ENCODE measurements at places on chromosomes 3 and 15.

- DNase-seq, result no peak
These were observed 28.0 kb downstream of the LRRC28 start for GRCh38 chr15:99279290-99279689.

- DNase-seq, result no peak
These were observed 4.9 kb upstream of the TBC1D5 start for GRCh38 chr3:17747174-17747889.

DNA sequence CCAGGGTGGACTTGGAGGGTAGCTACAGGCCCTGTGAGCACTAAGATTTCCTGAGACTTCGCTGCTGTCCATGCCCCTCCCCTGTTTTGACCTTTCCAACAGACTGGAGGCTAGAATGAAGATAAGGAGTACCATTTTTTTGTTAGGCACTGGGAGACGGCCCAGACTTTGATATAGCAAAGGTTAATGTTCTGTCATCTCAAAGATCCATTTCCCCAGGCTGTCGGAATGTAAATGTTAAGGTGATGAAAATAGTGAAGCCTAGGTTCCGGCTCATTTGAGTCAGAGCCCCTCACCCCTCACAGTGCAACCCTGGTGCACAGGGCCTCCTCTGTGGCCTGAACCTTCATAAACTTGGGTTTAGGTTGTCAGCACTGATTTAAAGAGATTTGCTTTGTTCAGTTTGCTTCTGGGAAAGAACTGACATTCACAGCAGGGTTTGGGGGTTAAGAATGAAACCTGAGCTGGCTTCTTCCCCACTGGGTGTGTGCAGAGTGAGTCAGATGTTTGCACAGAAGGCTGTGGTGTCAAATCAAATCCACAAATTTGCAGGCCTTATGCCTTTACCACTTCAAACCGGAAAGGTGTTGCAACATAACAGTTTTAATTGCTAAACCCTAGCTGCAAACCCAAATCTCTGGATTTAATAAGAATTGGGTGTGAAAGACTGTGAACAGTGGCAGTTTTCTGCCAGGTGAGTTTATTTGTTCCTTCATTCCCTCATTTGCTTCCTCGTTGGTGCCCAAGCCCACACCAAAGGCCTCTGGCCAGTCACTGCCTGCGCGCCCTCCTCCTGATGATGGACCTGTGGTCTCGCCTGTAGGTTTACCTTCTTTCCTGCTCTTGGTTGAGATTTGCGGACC, 20.6 kb upstream of the KCTD6 start:
- peak; percentile 50 for DNase-seq

DNA sequence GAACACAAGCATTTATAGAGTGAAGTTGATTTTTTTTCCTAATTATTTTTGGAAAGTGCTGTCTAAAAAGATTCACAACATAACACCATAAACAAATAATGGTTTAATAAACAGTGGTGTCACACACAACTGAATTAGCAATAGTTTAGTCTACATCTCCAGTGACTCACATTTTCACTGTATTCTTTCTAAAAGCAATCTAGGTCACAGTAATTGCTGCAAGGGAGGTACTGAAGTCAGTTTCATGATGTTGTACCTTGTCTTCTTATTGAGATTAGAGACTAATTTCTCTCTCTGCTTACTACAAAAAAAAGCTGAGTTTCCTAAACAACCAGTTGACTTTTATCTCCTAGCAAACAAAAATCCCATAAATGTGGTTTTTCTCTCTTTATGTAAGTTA, 29.6 kb downstream of the PLSCR4 start:
- DNase-seq, result no peak

GRCh38 chr3:123169492-123169929, 32.2 kb upstream of the SEC22A start:
- no peak for DNase-seq

DNA sequence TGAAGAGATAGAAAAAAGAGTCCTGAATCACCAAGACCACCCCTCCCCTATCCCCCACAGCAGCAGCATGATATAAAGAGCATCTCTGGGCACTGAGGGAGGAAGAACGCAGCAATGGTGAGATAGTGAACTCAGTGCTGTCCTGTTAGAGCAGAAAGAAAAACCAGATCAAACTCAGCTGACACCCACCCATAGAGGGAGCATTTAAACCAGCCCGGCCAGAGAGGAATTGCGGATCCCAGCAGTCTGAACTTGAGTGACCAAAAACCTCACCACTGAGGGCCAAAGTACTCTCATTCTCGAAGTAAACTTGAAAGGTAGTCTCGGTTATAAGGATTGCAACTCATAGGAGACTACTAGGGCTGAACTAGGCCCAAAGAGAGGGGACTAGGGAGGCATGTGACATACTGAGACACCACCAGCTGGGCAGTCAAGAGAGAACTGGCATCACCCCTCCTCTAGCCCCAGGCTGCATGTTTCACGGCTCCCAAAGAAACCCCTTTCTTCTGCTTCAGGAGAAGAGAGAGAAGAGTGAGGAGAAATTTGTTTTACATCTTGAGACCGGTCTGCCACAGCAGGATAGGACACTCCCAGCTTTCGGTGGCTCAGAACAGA, 39.2 kb upstream of the TGFBR2 start:
- no peak for DNase-seq

DNA sequence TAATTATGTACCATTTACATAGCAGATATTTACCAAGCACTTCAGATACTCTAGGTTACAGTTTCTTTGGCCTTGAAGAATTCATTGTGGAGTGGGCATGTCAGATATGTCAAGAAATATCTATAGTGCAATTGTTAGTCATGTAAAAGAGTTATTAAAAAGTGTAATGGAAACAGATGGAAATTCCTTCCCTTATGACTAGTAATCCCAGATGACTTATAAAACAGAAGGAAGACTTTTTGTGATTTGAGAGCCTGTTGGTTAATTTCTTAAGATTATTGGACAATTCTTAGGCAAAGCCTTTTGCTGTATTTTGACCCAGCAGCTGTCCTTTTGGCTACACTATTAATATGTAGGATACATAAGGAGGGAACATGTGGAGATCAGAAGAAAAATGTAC, 708.9 kb upstream of the NECTIN3 start:
- DNase-seq, result no peak

DNA sequence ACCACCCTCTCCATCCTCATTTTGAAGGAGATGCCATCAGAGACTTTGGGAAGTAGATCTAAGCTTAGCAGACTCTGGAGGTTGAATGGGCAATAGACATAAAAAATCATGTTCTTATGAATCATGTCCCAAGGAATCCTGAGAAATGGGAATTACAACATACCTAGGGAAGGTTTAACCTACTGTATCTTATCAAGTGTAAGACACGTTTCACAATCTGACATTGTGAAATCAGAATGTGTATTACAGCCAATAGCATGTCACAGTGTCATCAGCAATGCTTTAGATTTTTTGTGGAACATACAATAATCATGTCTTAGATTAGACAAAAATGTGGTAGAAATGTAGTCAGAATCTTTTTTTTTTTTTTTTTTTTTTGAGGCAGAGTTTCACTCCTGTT, 332.4 kb upstream of the TLE3 start:
- no peak for DNase-seq

DNA sequence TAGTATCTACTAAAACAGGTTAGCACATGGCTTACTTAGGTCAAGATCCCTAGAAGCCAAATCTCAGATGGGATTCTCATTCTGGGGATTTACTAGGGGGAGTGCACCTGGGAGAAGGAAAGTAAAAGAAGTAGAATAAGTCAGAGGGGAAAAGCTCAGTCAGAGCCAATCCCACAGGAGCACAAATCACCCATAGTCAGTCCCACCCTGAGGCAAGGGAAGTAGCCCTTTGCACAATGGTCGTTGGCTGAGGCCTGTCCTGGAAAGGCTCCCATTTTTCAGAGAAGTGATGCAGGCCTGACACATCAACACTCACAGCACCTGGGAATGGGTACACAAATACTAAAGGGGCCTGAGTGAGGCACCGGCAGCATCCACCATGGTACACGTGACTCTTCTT, 39.8 kb downstream of the SST start:
- no peak for DNase-seq

DNA sequence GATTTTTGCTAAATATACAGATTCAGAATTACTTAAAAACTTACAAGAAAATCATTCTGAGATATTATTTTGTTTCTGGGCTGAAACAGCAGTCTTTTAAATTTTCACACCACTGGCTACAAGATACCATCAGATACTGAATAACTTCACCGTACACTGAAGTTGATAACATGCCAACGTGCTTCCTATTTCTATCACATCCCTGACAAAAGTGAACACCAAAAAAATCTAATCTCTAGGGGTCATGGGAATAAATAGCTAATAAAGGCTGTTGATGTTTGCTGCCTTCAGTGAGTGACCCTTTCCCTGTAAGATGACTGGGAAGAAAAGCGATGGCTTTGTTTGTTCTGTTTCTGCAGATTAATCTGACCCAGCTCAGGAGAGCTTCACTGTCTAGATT, 120.5 kb downstream of the DUT start:
- DNase-seq, result no peak

DNA sequence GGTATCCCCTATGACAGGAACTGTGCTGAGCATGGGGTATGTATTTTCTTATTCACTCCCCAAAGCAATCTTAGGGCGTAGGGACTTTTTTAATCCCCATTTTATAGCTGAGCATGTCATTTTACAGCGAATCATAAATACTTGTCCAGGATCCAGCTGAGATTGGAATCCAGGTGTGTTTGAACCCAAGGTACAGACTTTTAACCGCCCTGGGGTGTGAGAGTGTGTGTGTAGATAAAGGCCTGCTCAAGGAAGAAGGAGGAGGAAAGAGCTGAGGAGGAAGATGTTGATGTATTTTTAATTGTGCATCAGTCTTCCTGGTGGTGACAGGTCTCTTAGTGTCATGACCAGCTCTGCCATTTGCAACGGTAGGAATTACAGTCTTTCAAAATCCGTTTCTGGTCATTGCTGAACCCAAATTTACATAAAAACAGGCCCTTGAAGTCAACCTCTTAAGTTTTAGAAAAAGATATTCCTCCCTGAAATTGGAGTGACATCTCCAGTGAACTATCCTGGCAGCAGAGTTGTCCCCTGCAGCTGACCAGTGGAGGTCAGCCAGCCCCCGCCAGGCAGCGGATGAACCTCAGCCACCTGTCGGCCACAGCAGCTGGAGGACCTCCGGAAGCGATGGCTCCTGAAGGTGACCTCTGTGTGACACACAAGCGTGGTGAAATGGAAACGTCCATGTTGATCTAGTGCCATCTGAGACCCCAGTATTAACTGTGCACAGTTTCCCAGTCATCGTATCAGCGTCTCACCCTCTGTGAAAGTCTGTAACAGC, 92.8 kb upstream of the MITF start:
- no peak for DNase-seq

GRCh38 chr15:39359771-39360170, 221.1 kb upstream of the THBS1 start:
- DNase-seq, result no peak

DNA sequence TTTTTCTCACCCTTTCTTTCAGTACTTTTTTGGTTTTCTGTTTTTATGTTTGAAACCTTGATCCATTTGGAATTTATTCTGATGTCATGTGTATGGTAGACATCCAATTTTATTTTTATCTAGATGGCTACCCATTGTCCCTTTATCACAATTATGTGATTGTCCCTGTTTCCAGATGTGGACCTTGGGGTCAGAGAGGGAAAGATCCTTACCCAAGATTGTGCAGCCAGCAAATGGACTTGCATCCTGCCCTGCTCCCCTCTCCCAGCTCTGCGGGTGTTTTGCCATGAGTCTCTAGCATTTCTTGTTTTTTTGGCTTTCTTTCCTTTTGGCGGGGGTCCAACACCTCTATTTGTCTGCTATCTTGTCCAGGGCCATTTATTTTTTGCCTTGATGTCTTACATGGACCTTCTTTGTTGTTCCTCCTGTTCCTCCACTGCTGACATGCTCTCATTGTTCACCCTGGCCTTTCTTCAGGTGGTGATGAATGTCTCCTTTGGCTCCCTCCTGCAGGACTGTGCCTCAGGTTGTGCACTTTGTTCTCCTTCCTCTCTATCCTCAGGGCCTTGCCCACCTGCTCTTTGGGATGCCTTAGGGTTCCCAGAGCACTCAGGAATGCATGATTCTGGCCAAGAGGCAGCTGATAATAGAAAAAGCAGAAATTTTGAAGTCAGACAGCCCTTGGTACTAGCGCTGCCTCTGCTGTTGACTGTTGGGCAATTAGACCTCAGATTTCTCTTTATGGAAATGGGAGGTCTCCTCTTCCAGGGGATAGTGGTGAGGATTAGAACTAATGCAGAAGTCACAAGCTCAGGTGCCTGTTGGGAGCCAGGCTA, 84.3 kb downstream of the EEFSEC start:
- DNase-seq, result no peak

GRCh38 chr15:31101262-31102038, at the start of gene TRPM1:
Gene TRPM1, minus strand, starts transcription at chr15:31101725. Its CDS starts 20,370 bp downstream, at chr15:31081355.
- DNase-seq, result no peak

DNA sequence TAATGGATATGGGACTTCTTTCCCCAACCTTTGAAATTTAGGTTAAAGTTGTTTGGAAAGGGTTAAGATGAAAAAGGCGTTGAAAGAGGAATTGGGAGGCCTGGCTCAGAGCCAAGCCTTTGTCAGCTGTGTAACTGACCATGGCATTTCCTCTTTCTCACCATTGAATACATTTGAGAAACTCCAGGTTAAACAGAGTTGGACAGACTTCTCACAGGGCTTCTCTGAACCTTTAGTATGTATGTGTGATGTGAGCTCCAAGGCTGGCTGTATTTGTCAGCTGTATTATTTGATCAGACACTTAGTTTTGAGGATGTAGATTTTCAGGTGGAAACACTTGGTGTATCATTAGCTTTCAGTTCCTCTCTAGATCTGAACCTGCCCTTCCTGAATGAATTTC, 136.4 kb upstream of the GOLGA6L4 start:
- DNase-seq, result no peak

DNA sequence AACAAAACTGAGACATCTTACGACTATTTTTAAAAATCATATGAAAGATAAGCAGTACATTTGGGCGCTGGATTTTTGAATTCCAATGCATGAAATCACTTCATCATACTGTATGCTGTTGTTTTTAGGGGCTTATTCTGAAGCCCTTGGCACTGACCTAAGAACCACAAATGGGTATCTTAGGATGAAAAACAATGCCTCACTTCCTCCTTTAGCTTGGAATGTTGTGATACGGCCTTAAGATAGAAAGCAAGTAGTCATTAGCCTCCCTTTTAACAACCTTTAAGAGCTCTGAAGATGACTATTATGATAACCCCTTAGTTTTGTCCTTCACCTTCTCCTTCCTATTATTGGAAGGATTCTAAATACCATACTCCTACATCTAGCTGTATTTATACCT, 289.8 kb downstream of the ARPP21 start:
- no peak for DNase-seq

- no peak for DNase-seq
These were observed 117.8 kb downstream of the OXNAD1 start for GRCh38 chr3:16382845-16383244.

DNA sequence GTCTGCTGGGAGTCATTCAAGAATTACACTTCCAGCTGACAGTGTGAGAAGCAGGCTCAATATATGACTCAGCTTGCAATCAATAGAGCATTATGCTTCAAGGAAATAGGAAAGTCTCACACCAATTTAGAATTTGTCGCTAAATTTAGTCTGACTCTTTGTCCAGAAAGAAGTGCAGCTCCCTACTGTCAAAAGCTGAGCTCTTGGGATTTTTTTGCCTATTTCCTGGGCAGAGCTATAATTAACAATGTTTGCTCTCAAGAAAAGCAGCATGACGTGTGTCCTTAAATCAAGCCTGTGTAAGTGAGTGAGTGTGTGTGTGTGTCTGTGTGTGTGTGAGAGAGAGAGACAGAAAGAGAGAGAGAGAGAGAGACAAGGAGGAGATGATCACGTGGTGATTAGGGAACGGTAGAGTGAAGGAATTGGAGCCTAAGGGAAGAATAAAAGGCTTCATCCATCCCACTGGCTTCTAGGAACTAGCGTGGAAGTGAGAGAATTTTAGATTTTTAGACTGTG, 16.4 kb upstream of the SLC35G2 start:
- no peak for DNase-seq

- no peak for DNase-seq
These were observed 282.5 kb upstream of the ICE2 start for GRCh38 chr15:60761505-60761845.

Measured in stimulated activated CD8-positive, alpha-beta memory T cell treated with anti-CD3 and anti-CD28 coated beads, Interleukin-2, amount 100 ng/mL, for 48 hours (primary cell).